D721Med (cell line): ENCODE measurements at places on chromosomes 4 and X.

DNA sequence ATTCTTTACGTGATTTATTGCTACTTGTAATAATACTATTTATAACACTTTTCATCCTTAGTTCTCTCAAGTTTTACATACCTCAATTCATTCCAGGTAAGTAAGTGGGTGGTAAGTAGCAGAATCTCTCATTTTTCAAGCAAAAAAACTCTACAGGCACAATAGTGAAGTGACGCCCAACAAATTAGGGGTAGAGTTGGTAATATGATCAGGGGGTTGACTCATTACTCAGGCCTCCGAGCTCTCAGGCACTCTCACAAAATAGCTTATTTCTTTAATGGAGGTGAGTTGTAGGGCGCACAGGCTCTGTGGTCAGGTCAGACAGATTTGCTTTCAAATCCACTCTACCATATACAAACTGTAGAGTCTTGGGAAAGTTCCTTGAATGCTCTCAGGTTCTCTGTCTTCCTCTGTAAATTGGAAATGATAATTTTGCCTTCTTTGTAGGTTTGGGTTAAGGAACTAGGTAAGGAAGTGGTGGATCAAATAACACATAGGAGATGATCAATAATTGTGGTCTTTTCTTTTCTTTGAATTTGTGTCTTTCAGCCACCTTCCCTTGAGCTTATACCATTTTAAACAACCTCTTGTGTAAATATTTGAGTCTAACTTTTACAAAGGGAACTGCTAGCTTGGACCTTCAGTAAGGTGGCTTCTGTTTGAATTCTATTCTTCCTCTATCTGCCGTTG is 134.9 kb upstream of the LEF1 start:
- no peak for DNase-seq

DNA sequence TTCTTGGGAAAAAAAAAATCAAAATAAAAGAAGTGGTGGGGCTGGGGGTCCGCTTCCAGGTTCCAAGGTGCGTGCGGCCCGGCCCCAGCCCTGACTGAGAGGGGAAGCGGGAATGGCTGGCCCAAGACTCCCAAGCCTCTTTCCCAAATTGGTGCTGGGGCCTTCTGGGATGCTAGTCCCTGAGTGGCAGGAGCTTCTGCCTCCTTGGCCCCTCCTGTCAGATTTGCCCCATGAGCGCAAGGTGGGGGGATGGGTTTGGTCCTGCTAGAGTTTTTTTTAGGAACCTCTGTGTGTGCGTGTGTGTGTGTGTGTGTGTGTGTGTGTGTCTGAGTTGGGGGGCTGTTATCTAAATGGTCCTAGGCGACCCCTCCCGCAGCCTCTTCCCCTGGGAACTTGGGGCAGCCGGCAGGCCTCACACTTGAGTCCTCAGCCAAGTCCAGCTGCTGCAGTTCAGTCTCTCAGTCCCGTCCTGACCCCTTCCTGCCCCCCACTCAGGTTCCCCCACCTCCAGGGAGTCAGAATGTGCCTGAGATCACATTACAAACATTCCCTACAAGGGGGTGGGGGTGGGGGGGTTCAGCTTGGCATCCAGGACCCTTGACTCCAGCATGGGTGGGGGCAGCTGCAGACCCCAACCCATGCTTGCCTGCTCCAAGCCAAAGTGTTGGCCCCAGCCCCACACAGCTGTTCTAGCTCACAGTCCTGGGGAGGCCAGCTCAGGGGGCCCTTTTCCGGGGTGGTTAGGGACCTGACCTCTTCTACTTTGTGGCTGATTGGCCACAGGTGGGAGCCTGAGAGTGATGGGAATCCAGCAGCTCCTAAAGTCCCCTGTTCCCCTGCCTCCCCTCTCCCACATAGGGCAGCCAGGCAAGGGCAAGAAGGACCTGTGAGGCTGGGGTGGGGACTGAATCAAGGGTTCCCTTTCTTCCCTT is 4.0 kb downstream of the EFNB1 start:
- no peak for DNase-seq

DNA sequence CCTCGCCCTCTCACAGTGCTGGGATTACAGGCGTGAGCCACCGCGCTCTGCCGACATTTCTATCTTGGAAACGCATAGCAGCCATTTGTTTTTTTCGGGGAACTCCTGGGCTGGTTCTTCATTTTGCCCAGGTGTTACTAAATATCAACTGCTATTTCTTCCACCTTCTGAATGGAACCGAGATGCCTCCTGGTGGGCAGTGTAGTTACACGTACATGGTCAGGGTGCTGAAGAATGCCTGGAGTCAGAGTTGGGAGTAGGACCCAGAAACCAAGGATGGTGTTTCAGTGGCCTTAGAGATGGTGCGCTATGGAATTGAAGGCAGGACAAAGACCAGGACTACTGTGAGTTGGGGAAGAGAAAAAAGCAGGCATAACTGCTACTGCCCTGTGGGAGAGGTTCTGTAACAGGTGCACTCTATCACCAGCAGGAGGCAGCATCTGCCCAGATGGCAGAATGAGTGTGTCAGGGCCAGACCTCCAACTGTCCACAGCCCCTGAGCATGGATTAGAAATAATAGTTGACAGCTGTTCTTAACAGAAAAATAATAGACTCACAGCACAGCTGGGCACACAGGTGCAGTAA is 81.7 kb downstream of the ZC4H2 start:
- DNase-seq, result no peak

- no peak for DNase-seq
Measured at GRCh38 chr4:15744016-15744545, 34.0 kb upstream of the CD38 start.

GRCh38 chrX:9312922-9313867 is 151.7 kb upstream of the TBL1X start:
- no peak for DNase-seq

DNA sequence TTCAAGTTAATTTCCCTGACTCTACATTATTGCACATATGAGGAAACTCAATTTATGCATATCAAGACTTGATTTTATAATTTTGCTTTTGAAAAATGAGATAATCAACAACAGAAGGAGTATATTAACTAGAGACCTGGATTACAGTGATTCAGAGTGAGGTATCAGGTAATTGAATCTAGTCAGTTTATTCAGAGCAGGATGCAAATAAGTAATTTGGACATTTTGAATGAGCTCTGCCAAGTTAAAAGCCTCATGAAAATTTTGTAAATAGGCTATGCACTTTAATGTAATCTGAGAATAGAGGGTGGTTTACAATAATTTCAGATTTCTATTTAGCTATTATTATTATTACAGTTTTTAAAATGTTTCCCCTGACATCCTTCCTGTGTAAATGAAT is 203.7 kb upstream of the EMCN start:
- DNase-seq, result no peak

DNA sequence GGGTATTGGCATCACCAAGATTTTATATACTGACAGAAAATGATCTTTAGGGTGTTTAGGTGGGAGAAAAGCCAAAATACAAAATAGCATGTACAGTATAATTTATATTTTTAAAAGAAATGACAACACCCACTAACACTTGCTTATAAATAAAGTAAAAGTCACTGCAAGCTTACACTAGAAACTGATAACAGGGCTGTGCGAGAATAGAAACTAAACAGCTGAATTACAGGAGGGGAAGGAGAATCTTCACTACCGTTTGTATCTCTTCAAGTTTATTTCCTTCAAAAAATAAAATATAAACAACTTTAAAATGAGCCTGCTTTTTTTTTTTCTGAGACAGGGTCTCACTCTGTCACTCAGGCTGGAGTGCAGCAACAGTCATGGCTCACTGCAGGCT is 22.8 kb downstream of the GRSF1 start:
- no peak for DNase-seq

- no peak for DNase-seq
Measured at GRCh38 chr4:132001542-132001941, 1147.6 kb upstream of the PCDH10 start.

DNA sequence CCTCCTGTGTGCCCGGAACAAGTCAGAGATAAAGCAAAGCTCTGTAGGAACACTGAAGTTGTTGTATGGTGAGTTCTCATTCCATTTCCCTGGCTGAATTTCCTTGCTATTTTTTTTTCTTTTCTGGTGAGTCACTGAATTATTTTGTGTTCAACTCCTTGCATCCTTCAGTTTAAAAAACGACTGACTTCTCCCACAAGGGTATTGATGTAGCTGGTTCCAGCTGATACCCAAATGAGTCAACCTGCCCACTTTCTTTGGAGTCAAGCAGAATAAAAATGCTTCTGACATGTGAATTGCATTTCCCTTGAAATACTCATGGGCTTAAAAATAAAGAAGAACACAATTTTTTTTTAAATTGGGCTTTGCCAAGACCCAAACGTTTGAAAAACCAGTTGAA is 85.5 kb downstream of the SHOX start:
- no peak for DNase-seq

DNA sequence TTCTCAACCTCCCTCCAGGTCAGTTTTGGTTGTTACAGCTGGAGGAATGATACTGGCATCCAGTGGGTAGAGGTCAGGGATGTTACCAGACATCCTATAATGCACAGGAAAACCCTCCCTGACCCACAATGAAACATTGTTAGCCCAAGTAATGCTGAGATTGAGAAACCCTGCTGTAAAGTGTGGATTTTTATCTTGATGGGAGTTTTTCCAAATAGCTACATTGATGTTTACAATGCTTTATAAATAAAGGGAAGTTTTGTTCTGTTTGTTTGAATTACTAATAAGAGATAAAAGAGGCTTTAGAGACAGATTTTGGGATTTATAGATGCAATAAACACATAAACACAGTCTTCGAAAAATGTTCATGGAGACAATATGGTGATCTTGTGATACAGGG is 194.0 kb upstream of the NUDT6 start:
- no peak for DNase-seq

DNA sequence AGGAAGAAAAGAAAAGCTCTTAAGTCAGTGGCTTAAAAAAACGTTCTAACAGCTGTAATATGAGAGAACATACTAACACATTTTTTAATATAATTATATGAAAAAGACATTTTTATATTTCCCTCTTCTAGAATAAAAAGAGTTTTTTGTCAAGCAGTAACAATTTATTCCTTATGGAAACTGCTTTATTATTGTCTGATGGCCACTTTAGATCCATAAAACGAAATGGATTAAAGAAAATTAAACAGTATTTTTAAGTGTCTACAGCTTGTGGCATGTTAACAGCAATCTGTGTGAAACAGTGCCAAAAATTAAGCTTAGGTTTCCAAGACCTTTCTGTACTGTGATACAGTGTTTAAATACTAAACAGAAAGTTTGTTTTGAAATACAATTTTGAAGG is 55.5 kb upstream of the TENM3 start:
- DNase-seq, result no peak

DNA sequence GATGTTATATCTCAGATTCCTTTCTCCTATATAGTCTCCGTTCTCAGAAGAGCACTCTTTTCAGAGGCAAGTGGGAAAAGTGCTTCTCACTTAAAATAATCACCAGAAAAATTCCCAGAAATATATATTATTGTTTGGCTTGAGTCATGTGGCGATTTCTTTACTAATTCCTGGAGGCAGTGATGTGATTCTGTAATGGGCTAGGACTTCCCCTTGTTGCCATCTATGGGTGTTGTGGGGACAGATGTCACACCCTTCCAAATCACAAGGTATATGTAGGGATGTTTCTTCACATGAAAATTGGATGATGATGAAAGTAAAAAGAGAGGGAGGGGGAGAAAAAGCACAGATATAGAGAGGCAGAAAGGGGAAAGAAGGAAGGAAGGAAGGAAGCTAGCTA is 553.4 kb downstream of the PPP4R3C start:
- DNase-seq, result no peak

DNA sequence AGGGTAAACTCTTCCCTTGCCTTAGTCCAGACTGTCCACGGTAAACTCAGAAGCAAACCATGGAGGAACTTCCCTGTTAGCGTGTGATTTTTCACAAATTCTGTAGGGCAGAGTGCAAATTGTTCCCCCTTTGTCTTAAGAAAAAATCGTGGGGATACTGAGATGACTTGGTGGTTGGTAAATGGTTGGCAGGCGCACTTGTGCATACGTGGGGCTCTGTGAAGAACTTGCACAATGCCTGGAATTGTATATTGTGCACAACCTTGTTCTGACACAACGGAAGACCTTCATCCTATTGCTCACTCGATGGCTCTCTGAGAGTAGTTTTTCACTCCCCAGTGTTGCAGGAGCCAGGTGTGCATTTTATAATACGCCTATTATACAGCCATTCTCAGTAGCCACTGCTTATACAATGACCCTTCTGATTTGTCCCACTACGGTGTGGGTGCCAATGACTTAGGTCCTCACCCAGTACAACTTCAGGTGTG is 150.0 kb downstream of the SPRY1 start:
- DNase-seq, result no peak

GRCh38 chrX:19630228-19630627 is 114.9 kb upstream of the MAP3K15 start:
- DNase-seq, result no peak

DNA sequence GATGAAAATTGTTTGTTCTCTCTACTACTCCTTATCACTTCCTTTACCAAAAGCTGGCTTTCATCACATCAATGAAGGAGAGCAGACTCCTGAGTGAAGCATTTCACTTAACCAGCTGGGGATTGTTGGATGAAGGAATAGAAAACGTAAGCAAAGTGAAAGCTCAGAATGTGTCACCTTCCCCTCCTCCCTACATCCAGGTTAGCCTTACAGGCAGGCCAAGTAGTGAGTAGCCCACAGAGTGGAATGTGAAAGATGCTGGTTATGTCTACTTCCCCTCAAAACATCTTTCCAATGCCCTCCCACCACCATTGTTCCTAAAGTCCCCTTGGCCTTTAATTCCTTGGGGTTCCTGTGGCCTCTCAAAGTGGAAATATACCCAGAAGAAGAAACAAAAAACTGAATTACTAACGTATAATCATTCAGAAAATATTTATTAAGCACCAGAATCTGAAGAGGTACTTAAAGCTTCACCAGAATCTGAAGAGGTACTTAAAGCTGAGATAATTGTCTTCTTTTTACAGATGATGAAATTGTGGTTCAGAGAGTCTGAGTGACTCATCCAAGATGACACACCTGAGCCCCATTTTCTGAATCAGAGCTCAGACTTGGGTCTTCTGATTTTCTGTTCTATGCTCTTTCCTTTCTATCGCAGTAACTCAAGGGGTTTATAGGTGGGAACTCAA is 6.5 kb downstream of the P2RY4 start:
- DNase-seq, result no peak

GRCh38 chr4:141771889-141772830 is 135.8 kb downstream of the IL15 start:
- DNase-seq, result no peak

DNA sequence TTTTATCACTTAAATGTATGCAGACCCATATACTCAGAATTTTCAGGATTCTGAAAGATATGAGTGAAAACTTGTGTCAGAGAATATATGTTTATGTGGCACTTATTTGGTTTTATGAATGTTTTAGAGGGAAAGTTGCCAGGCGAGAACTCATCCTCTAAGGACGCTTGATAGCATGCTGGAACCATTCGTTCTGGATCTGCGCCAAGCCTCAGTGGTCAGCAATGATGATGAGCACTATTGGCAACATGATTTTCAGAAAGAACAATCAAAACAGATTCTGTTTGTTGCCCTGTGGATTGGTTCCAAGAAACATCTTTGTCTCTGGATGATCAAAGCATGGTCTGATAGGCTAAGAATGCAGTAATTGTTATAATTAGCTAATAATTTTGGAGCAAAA is 32.1 kb upstream of the RAPGEF2 start:
- DNase-seq, result no peak

- DNase-seq, result no peak
Measured at GRCh38 chr4:84527391-84527790, 28.3 kb upstream of the NKX6-1 start.

GRCh38 chrX:30735839-30736238 is 82.6 kb downstream of the GK start:
- peak; percentile 23 for DNase-seq

GRCh38 chr4:83568062-83568461 is 32.2 kb downstream of the GPAT3 start:
- DNase-seq, result no peak

GRCh38 chr4:140637836-140638235 is 69.1 kb upstream of the UCP1 start:
- DNase-seq, result no peak
